ENCODE measurements at places on chromosomes 1 and 21.

DNA sequence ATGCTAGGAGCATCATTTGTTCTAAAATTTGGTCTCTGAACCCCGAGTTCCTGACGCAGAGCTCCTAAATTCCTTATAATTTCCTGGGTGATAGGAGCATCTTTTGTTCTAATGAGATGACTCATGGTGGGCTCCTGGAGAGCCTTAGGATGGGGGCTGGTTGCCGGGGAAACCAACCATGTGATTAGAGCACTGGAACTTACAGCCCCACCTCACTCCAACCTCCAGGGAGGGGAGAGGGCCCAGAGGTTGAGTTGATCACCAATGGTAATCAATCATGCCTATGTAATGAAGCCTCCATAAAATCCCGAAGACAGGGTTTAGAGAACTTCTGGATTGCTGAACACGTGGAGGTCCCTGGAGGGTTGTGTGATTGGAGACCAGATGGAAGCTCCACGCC, 7.7 kb downstream of the SHISAL2A start:
- DNase-seq, result no peak

- no peak for DNase-seq
Measured at GRCh38 chr1:48616710-48617109, 144.7 kb upstream of the SPATA6 start.

- no peak for DNase-seq
Measured at GRCh38 chr1:64029037-64029436, 174.4 kb upstream of the UBE2U start.

DNA sequence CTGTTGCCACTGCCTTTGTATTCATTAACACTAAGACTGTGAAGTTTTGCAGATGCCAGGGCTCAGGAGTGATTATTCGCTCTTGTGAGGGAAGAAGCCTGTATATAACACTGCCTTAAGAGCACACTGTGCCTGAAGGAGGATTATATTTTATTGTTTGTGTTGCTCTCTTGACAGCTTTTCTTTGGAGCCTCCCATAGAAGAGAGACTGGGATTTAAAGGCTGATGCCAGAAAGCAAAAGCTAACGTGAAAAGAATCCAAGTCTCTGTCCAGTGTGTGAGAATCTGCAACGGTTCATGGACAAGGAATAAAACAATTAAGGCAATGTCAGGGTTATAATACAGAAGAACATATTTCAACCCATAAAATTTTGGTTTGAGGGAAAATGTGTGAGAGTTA, 316.8 kb downstream of the NFIA start:
- DNase-seq, result no peak

GRCh38 chr1:198845271-198845670, 206.4 kb downstream of the PTPRC start:
- DNase-seq, result no peak

DNA sequence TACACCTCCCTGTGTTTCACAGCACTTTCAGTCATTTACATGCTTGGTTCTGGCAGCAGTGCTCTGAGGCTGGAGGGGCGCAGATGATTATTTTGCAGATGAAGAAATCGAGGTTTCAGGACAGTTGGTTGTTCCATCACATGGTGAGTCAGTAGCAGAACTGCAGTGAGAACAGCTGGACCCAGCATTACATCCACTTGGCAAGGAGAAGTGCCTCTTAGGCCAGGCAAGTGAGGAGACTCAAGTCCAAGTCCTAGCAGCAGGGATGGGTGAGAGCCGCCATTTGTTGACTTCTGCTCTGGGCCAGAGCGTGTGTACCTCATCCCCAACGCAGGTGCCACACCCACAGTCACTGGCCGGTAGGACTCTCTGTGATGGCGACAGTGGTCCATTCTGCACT, 26.8 kb upstream of the EPHA8 start:
- no peak for DNase-seq

- DNase-seq, result no peak
Measured at GRCh38 chr1:157227700-157228099, 89.5 kb upstream of the ETV3 start.

DNA sequence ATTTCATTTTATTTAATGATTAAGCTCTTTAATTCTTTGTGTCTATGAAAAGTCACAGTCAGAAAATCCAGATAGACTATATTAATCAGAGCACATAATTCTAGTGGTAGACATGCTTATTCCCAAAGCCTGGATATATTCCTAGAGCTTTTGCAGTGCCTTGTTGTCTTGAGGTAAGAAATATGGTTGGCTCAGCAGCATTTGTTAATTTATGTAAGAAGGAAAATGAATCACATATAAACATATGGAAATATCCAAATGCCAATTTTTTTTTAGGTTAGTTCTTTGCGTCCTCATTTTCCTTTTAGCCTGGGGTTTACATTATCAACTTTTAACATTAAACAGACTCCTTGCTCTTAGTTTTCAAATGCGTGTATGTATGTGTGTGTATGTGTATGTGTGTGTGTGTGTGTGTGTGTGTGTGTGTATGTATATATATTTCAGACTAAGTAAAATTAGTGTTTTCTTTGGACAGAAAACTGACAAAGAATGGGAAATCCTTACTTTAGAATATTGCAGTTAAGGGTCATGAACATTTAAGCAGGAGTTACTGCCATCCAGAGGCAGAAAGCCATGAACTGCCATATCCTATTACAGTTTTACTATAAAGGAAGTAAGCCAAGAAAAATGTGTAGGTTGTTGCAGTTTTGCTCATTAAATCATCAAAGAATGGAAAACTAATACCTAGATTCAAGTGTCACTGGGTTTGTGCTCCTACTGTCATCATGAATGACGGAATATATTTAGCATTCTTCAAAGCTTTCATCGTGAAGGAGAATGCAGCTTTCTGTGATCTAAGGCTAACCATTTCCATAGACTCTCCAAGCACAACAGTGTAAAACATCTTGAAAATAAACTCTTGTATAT, 477.1 kb upstream of the NR5A2 start:
- DNase-seq, result no peak

- no peak for DNase-seq
Measured at GRCh38 chr1:236172041-236172579, 29.8 kb downstream of the GPR137B start.

DNA sequence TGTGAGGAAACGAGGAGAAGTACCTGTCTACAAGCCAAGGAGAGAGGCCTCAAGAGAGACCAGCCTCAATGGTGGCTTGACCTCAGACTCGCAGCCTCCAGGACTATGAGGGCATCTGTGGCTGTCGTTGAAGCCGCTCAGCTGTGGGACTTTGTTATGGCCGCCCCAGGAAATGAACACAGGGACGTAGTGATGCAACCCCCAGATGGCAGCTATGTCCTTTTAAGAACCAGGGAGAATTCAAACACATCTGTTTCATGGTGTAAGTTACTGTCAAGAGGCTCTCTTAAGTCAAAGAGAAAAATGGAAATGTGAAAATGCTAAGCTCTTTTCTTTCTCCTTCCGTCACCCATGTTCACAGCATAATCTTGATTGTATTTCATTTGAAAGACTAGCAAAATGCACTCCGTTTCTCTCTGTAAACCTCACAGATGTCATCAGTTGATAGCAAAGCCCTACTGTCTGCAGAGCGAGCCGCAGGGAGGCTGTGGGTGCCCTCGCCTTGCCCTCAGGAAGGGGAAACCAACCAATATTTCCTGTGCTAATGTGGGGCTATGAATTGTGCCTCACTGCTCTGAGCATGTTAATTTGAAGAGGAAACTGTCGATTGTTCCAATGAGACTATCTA, 21.3 kb downstream of the UBASH3A start:
- DNase-seq, result peak; percentile 92

- no peak for DNase-seq
Measured at GRCh38 chr1:78003882-78004718, 639 bp upstream of the DNAJB4 start.

DNA sequence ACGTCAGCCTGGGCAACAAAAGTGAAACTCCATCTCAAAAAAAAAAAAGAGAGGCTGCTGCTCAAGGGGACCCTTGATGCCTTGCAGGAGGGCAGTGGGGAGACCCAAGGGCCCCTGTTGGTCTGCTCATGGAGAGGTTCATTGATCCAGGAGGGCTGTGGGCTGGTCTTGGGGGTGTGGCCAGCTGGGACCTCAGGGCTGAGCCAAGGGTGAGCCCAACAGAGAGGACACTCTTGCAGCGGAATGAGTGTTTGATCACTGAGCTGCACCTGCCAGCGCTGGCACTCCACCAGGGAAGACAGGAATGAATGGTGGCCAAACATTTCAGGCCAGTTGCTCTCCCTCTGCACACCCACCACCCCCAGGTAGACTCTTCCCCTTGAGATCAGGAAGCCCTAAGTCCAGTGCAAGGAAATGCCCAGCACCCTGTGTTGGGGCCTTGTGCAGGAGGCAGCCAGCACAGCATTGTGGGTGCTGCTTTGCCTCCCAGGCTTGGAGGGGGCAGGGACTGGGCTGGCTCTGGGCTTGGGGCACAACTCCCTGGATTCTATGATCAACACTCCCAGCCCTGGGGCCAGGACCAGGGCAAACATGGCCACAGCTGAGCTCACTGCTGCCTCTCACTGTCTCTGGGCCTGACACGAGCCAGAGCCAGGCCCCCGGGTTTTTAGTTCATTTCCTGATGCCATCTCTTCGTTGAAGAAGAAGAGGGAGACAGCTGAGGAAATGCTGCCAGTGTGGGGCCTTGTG, 50.7 kb downstream of the IRF2BP2 start:
- DNase-seq, result no peak

- DNase-seq, result no peak
Measured at GRCh38 chr21:31092832-31093625, 54.8 kb upstream of the KRTAP19-8 start.

- no peak for DNase-seq
Measured at GRCh38 chr1:232267092-232267836, 362.7 kb downstream of the SIPA1L2 start.

DNA sequence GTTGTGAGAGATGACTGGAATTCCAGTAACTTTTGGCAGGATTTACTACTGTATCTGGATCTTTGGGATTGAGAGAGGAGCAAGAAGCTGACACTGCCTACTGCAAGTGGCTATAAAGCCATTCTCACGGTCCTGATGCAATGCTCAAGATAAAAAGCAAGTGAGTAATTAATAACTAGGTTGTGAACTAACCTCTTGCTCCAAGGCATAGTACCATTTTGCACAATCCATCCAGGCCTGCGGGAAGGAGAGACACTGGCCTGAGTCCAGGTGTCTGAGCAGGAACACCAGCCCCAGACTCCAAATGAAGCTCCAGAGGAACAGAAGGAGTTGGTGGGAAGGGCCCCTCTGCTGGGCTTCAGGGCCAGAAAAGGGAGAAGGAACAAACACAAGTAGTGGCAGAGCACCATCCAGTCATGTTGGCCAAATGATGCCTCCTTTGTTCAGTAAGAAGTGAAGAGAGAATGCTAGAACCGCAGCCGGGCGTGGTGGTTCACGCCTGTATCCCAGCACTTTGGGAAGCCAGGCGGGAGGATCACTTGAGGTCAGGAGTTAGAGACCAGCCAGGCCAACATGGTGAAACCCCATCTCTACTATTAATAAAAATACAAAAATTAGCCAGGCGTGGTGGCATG, 9.9 kb upstream of the SLC45A3 start:
- no peak for DNase-seq

DNA sequence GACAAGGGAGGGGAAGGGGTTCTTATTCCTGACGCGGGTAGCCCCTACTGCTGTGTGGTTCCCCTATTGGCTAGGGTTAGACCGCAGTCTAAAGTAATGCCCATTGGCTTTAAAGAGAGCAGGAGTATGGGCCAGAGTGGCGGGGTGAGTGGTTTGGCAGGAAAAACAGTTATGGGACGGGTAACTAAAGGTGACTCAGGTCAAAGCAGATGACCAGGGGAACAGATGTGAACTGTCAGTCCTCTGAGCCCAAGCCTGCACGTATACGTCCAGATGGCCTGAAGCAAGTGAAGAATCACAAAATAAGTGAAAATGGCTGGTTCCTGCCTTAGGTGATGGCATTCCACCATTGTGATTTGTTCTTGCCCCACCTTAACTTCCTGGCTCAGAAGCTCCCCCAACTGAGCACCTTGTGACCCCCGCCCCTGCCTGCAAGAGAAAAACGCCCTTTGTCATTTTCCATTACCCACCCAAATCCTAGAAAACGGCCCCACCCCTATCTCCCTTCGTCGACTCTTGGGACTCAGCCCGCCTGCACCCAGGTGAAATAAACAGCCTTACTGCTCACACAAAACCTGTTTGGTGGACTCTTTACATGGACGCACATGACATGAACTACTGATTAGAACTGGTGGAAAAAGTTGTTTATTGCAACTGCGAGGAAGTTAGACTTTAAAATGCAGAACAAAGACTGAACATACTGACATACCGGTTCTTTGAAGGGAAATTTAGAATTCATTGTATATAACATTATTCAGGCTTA, 758 bp upstream of the ATAD3B start:
- DNase-seq, result no peak

All from immature natural killer cell (primary cell).